ENCODE measurements at places on chromosomes 2 and 18. TPM values are rescaled to one million over a fixed set of nuclear protein-coding genes. Genes with fewer than 3 reads are reported as not detected.

Gene SANBR
- total RNA-seq, result 12.6 TPM

Gene APOB
- 0.23 TPM for total RNA-seq

Gene SMIM21
- not detected for total RNA-seq

Gene CHST9
- total RNA-seq, result not detected

Gene RGPD8
- 3.1 TPM for total RNA-seq

Gene VSNL1
- not detected for total RNA-seq

Gene CHRND
- total RNA-seq, result not detected

All from A549 treated with GW870086 at 1 μM for 4 hours (cell line).